ENCODE measurements at places on chromosomes 6 and 20. TPM values are rescaled to one million over a fixed set of nuclear protein-coding genes. Genes with fewer than 3 reads are reported as not detected.

DNA sequence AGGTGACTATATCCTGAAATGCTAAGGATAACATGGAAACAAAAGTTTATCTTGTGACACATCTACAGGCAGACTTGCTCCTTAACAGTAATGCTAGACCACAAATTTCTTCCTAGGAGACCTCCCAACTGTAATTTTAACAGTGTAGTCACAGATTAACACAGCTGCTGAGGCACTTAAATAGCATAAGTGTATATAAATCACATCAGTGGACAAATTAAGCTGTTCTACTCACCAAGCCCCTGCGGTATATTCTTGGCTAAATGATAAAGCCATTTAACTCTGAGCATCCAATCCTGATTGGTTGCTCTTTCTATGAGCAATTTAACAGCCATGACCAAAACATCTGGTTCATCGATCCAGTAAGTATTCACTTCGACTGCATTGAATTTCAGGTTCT is 73.3 kb upstream of the LYRM2 start:
- no peak overlapping the region for H3K27ac ChIP-seq
- H3K4me1 ChIP-seq = no peaks in the 10 kb centered on the region
- DNase-seq = no peak
- no peaks in the 10 kb centered on the region for H3K27me3 ChIP-seq
- H3K4me3 ChIP-seq = no peak overlapping the region

GRCh38 chr6:1013656-1014430 is 298.1 kb upstream of the FOXQ1 start:
- H3K27ac ChIP-seq = no peak overlapping the region
- peaks cover 22% of the 10 kb centered on the region for H3K27me3 ChIP-seq
- H3K36me3 ChIP-seq = no peaks in the 10 kb centered on the region
- H3K4me3 ChIP-seq = no peak overlapping the region
- DNase-seq = no peak

- no peak overlapping the region for H3K4me3 ChIP-seq
- H3K36me3 ChIP-seq = no peaks in the 10 kb centered on the region
- DNase-seq = no peak
- H3K27ac ChIP-seq = no peak overlapping the region
- no peaks in the 10 kb centered on the region for H3K4me1 ChIP-seq
Measured at GRCh38 chr20:7841291-7841970, 98.8 kb downstream of the HAO1 start.

The BPIFB1 gene
- not detected for total RNA-seq
